IMR-90 (cell line): ENCODE measurements at places on chromosomes 16 and 17. TPM values are rescaled to one million over a fixed set of nuclear protein-coding genes. Genes with fewer than 3 reads are reported as not detected.

GRCh38 chr17:66549311-66549704 lies 246.9 kb downstream of the PRKCA start:
- DNase-seq: peak; percentile 63

- DNase-seq: no peak
These were observed 207.7 kb upstream of the CHMP6 start for GRCh38 chr17:80783971-80784370.

- DNase-seq: no peak
These were observed 8.1 kb upstream of the C1QL1 start for GRCh38 chr17:44976206-44976605.

DNA sequence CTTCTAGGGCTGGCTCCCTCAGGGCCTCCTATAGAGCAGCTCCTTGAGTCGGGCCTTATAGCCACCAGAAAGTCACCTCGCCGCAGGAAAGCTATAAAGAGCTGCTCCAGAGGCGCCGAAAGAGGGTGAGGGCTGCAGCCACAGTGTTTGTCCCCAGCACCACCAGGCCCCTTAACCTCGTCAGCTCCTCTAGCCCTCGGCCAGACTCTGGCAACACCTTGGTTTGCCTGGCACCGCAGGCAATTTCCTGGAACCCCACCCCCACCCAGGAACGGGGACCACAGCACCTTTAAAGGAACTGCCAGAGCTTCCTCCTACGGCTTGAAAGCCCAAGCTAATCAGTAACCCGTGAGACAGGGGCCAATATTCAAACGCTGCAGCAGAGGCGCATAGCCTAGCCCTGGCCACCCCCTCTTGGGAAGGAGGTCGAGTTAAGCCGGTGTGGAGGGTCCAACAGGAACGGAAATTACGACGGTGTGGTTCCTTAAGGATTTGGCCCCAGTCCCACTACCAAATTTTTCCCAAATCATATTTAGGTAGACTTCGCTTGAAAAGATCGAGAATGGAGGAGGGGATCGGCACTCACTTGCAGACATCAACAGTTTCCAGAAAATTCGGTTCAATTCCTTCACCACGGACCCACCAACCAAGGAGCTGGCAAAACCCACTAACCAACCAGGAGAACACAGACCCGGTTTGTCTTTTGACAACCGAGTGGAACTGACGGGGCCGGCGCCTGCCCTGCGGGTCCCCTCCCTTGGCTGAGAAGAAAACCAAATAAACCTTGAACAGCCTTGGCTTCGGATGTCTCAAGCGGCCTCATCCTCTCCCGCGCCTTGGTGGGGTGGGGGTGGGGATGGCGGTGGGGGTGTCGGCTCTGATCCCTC lies 3.0 kb downstream of the HOXB6 start:
- DNase-seq: no peak

- DNase-seq: no peak
These were observed 8.7 kb downstream of the RAP1GAP2 start for GRCh38 chr17:2804912-2805311.

DNA sequence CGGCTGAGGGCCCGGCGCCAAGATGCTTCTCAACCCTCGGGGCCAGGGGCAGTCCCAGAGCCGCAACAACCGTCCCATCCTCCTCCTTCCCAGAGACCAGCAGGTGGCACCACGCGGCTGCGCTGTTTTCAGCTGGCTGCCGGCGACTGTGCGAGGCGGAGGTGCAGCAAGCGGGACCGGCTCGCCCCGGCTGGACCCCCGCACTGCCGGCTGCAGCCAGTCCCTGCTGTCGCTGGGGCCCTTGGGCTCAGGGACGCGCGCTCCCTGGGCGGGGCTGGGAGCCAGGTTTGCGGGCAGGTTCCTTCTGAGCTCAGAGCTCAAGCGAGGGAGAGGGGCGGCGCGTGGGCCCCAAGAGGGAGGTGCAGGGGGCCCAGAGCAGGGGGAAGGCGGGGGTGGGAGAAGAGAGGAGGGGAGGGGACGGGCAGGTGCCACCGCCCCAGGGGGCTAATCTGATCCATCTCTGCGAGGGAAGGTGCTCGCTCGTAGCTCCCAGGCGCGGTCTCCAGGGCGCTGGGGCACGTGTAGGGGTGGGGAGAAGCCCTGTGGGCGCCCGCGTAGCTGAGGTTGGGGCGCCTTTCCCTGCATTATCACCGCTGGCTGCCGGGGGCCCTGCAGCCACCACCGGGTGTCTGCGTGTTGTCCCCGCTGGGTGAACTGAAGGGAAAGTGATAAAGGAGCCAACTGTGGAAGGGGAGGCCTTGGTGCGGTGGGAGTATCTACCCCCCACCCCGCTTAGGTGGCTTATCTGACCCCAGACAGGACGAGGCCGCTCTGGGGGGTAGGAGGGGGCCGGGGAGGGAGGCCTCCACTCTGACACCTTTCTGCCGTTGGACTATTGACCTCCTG lies 24.2 kb downstream of the STAT5A start:
- DNase-seq: peak; percentile 81

- peak; percentile 69 for DNase-seq
These were observed 30.2 kb downstream of the SPHK1 start for GRCh38 chr17:76414334-76415295.

DNA sequence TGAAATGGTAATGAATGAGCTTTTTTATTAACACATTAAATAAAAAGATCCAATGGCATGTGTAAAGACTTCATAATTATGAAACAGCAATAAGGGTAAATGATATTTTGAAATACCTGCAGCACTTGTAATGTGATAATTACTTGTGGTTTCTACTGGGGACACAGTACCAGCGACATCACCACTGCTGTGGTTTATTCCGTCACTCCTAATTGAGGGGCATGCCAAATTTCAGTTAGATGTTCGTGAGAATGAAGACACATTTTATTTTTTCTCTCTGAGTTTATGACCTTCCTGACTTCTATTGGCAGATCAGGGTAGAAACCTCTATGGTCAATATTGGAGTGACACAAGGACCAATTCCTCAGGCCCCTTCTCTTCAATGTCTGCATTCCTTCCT lies 131.9 kb upstream of the XYLT1 start:
- no peak for DNase-seq

GRCh38 chr17:38511150-38512108 lies 83.2 kb downstream of the ARHGAP23 start:
- DNase-seq: peak; percentile 71

DNA sequence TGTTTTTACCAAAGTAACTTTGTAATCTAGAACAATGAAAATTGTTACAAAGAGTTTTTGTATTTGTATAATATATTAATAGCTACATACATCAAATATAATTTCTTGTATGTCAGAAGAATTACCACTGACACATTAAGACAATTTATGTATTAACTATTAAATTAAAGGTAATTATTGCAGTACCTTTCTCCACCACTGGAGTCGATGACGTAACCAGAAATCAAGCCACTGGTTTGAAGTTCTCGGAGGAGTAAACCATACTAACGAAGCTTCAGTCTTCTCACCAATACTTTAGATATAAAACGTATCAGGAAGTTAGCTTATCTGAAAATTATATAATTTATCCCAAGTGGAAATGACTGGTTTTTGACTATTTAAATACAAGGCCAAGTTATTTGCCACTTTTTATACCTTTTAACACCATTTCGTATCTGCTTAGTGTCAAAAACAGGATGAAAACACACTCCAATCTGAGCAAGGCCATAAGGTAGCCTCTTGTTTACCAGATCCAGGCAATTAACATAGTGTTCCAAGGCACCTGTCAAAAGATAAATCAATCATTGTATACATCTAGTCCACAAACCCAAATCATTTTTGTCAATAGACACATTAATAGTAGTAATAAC lies 4.3 kb downstream of the POLG2 start:
- DNase-seq: no peak

DNA sequence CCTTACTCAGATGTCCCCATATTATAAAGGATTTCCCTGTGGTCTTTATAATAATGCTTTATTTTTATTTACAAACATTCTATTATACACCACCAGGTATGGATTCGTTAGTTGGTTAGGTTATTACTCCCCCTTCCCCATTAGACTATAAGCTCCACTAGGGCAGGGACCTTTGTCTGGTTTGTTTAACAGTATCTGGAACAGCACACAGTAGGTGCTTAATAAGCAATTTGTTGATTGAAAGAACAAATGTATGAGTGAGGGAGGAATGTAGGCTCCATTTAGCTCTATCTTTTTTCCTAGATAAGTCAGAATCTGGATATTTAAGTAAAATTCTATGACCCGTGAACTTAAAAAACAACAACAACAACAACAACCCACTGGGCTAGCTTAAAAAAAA lies 2.3 kb upstream of the PRKCB start:
- no peak for DNase-seq

DNA sequence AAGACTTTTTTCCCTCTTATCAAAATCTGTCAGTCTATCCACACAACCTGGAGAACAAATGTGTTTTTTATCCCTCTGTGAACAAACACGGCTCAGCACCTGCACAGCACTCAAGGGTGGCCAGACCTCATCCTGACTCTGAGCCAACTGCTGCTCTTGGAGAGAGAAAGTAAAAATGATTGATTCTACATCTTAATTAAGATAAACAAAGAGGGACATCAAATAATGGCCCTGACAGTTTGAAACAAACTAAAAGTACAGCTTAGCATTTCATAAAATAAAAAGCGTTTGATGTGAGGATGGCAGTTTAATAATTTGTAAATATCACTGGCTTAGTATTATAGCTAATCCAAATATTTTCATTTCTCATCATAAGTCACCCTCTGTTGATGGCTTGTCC lies 106.2 kb downstream of the SNX11 start:
- DNase-seq: no peak

DNA sequence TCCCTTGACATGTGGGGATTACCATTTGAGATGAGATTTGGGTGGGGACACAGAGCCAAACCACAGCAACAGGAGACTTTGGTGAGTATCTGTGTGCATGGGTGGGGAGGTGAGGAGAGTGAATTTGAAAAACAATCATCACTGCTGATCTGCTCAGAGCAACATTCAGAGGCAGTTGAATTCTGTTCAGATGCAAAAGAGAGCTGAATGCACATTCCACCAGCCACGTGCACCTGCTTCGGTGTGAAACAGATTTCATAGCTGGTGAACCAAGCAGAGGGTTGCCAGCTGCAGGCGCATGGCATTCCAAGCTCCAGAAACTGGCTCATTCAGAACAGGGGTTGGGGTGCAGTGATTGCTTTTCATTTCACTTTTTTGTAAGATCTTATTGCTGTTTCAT lies 233.1 kb upstream of the FOXF1 start:
- no peak for DNase-seq

DNA sequence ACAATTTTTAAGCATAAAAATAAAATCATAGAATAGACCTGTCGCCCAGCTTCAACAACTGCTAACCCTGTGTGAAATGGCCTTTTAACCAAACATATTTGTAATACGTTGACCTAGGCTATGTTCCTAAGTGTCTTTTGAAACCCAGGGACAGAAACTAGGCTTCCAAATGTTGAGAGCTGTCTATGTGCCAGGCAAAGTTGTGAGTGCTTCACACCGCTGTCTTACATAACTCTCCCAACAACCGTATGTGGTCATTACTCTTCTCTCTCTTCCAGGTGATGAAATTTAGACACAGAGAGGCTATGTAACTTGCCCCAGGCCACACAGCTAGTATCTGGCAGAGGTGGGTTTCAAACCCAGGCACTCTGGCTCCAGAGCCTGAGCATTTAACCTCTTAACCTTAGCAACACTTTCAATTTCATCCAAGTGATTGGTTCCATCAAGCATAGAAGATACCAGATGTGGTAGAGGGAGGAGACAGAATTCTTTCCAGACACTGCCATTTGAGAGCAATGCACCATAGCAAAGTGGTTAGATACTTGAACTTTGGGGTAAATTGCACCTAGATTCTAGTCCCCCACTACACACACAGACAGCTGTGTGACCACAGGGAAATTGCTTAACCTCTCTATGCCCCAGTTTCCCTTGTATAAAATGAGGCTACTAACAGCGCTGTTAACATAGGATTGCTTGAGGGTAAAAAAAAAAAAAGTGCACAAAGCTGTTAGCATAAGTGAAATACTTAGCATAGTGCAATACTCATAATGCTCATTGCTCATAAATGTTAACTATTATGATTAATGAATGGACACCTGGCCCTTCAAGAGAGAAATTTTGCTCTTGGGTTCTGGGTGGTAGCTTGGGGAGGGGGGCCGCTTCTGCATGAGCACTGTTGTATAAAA lies 160.6 kb downstream of the IRX3 start:
- no peak for DNase-seq

- no peak for DNase-seq
These were observed 57.9 kb downstream of the ARSG start for GRCh38 chr17:68349157-68349556.

- DNase-seq: no peak
These were observed 20.3 kb downstream of the MRM3 start for GRCh38 chr17:802481-802880.

GRCh38 chr17:65457183-65457582 lies 104.3 kb downstream of the AXIN2 start:
- no peak for DNase-seq

DNA sequence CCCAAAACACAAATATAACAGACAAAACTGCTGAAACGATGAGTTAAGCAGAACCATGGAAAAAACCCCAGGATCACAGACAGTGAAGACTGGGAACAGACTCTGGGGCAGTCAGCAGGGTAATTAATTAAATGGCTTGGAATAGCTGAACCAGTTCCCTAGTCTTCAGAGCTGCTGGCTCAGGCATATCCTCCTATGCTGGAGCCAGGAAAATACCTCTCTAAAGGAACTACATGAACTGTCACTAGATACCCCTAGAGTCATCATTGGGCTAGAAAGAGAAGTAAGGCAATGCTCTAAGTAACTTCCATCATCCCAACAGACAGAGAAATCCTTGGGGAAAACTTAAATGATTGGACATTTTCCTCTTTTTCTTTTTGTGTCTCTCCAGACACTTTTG lies 113.0 kb downstream of the STXBP4 start:
- no peak for DNase-seq

DNA sequence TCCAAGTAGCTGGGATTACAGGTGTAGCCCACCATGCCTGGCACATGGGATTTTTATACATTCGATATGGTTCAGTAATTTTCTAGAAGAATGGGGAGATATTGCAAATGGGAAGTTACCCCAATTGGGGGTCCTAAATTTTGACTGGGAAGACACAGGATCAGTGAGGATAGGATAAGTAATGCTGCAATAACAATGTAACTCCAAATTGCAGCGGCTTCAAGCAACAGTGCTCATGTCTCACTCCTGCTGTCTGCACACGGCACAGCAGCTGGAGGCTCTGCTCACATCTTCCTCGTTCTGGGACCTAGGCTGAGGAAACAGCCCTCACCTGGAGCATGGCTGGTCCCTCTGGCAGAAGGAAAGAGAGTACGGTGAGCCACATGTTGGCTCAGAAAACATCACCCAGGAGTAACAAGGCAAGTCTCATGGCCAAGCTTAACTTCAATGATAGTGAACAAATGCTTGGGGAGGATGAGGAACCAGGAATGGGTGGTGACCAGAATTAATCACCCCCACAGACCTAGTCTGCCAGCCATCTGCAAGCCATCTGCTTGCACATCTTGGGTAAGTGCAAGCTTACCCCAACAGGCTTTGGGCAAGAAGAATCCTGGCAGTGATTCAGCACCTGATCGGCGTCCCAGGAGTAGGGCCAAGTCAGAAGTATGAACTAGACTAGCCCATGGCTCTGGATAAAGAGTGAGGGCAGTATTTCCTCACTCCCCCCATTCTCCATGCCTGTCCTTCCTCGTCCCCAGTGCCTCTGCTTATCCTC lies 229.2 kb downstream of the COPRS start:
- peak; percentile 71 for DNase-seq

The MPG gene
- 135 and 155 TPM in 2 replicates for polyA plus RNA-seq

The SLC25A10 gene
- 19.0 and 20.2 TPM in 2 replicates for polyA plus RNA-seq

The TOX3 gene
- not detected in 2 replicates for polyA plus RNA-seq

The ACSM2A gene
- polyA plus RNA-seq: not detected in 2 replicates

The IRF8 gene
- polyA plus RNA-seq: not detected in 2 replicates
